Activated CD4-positive, alpha-beta memory T cell treated with anti-CD3 and anti-CD28 coated beads for 36 hours (primary cell): ENCODE measurements at places on chromosomes 13 and 19.
A peak's percentile ranks its signal among the peaks of the same experiment; 100 is the strongest.

- DNase-seq: no peak
These were observed at the start of gene EDDM13 for GRCh38 chr19:56272161-56272798. EDDM13 (plus strand) TSS chr19:56272748; CDS start chr19:56272835, 87 bp downstream.

DNA sequence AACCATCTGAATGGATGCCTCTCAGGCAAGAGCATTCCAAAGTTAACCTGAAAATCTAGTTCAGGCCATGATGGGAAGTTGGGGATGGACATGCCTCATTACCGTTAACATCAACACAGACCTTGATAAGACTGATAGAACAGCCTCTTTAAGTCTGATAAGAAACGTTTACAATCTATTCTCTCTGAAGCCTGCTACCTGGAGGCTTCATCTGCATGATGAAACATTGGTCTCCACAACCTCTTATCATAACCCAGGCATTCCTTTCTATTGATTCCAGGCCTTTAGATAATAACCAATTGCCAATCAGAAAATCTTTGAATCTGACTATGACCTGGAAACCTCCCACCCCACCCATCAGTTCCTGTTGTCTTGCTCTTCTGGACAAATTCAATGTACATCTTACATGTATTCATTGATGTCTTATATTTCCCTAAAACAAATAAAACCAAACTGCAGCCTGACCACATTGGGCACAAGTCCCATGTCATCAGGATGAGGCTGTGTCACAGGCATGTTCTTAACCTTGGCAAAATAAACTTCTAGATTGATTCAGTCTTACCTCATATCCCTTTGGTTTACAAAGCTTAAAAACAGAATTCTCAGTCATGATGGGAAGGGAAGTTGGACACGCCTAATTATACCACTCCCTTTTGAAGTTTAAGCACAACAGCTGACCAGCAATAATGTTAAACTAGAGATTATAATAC, 843.8 kb upstream of the SPRY2 start:
- no peak for DNase-seq

GRCh38 chr19:31591258-31591657, 242.0 kb upstream of the TSHZ3 start:
- no peak for DNase-seq

- no peak for DNase-seq
These were observed 169.8 kb downstream of the SHISA2 start for GRCh38 chr13:25881971-25882451.

DNA sequence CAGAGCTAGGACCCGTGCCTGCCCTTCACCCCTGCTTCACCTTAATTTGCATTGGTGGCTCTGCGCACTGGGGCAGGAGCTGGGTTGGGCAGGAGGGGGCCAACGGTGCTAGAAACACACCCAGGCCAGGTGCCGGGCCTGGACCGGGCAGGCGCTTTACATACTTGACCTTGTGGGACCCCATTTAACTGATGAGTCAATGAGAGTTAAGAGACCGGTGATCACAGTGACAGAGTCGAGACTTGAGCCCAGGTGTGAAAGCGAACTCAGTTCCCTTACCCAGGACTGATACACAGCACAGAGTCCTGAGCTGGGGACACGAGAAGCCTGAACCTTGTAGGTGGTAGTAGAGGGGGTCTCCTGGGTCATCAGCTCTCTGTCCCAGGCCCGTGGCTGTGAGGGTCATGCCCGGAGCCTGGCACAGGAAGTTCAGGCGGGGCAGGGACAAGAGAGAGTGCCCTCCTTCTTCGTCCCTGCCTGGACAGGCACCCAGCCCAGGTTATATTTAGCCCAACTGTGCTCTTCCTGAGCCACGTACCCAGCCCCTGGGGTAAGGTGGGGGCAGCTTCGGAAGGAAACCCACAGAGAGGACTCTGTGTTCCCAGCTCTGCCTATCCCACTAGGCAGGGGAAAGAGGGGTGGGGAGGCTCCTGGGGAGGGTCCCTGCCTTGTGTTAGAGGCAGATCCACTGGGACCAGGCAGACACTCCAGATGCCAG, 1.9 kb downstream of the PRX start:
- no peak for DNase-seq

DNA sequence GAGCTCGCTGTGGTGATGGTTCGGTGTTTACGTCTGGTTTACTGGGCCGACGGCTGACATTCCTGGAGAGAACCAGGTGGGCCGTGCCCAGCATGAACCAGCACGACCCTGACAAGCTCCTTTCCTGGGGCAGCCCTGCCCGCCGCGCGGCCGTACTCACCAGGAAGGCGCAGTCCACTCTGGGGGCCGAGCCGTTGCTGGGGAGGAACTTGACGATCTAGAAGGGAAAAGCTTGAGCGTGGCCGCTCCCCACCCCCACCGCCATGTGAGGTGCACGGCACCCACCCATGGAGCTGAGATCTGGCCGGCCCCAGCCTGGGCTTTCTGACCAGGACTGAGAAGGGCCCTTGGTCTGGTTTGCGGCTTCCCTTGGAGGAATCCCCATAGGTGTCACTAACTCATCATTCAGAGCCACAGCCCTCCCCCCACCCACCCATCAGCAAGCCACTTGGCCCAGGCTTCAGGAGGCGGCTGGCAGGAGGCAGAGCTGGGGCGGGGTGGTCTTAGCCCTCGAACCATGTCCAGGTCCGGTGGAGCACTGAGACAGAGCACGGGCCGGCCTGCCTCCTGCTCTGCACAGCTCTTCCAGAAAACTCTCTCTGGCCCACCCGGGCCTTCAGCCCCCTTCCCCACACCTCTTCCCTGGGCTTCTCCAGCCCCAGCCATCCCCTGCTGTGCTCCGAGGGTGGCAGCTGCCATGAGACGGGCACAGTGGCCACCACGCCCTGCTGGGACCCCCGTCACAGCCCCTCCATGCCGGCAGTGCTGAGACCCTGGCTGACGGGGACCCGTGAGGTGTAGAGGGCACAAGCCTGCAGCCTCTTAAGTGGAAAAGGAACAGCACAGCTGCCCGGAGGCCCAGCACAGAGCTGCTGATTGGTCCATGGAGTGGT, 6.2 kb downstream of the ATP4B start:
- peak; percentile 3 for DNase-seq

DNA sequence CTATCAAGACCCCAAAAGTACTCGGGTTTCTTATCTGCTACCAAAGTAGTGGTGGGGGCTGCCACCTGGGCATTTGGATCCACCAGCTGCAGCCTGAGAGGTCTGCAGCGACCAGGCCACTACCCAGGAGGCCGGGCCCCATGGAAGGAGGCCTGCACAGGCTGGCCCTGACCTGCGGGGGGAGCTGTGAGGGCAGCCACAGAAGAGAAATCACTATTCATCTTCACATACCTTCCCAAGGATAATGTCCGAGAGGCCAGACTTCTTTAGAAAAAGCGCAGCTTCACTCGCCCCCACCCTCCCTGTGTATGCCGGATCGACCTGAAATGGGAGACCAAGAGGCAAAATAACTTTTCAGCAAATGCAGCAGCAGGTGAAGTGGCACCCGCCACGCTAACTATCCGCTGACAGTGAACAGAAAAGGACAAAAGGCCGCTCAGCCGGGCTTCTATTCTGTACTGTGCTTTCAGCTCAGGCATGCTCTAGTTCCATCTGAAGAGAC, 30.1 kb downstream of the EPS15L1 start:
- peak; percentile 49 for DNase-seq
